ENCODE measurements at places on chromosomes 2 and 18. TPM values are rescaled to one million over a fixed set of nuclear protein-coding genes. Genes with fewer than 3 reads are reported as not detected.

KDSR gene
- total RNA-seq = 59.4 TPM

CDKL4 gene
- total RNA-seq = 0.38 TPM

PSMA8 gene
- total RNA-seq = 0.67 TPM

DHRS9 gene
- total RNA-seq = 0.32 TPM

ARHGEF4 gene
- 2.6 TPM for total RNA-seq

CD8B gene
- 0.73 TPM for total RNA-seq

PROC gene
- not detected for total RNA-seq

OSGEPL1 gene
- 19.1 TPM for total RNA-seq

ATP6V1B1 gene
- not detected for total RNA-seq

STARD7 gene
- total RNA-seq = 84.9 TPM

CD8B2 gene
- not detected for total RNA-seq

ARHGAP28 gene
- total RNA-seq = not detected

GAREM2 gene
- 3.6 TPM for total RNA-seq

CCDC148 gene
- total RNA-seq = not detected

C2orf80 gene
- total RNA-seq = not detected

SERPINB11 gene
- total RNA-seq = not detected

CAPN14 gene
- total RNA-seq = 0.53 TPM

TLX2 gene
- 0.52 TPM for total RNA-seq

RBBP8 gene
- total RNA-seq = 3.0 TPM

MROH2A gene
- not detected for total RNA-seq

ICOS gene
- total RNA-seq = 53.2 TPM

All from CD4-positive, alpha-beta memory T cell (primary cell).